Panc1 (cell line): ENCODE measurements at places on chromosomes 2 and 18.

- peaks cover 6% of the 10 kb centered on the region; the same call in 1 of the 2 replicates for H3K36me3 ChIP-seq
- no peaks in the 10 kb centered on the region for H3K27me3 ChIP-seq
- H3K4me1 ChIP-seq: peaks cover 20% of the 10 kb centered on the region
- DNase-seq: peak; percentile 100
Measured at GRCh38 chr2:74458132-74458937, at the start of gene WBP1. TSS of gene WBP1 (plus strand) at chr2:74458438. CDS start at chr2:74458603, 165 bp downstream.

DNA sequence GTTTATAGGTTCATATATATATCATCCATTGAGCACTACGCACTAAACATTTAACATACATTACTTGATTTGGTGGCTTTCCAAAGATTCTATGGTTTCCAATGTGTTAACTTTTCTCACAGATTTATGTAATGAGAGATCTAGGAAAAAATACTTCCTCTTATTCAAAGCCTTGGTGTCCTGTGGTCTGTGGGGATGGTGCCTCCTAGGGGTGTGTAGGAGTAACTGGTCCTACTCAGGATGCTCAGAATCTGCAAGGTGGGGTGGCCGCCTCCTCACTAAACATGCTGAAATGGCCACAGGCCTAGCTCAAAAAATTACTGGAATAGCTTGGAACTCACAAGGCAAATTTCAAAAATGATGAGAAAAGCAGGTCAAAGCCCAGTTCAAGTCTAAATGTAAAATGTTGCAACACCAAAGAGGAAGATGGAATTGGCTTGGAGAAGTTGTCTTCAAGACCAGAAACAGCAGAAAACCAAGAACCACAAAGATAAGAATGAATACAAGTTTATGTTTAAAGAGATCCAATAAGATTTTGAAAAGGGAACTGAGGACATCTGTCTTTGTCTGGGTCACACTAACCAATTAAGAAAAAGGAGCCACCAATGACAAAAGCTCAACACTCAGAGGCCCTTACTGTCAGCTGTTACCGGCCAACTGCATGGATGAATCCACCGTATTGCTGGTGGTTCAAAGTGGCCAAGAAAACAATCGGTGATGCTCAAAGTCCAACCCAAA, 11.5 kb downstream of the GPR55 start:
- no peaks in the 10 kb centered on the region for H3K4me1 ChIP-seq
- H3K36me3 ChIP-seq: no peaks in the 10 kb centered on the region
- H3K27ac ChIP-seq: no peak overlapping the region
- no peak for DNase-seq

DNA sequence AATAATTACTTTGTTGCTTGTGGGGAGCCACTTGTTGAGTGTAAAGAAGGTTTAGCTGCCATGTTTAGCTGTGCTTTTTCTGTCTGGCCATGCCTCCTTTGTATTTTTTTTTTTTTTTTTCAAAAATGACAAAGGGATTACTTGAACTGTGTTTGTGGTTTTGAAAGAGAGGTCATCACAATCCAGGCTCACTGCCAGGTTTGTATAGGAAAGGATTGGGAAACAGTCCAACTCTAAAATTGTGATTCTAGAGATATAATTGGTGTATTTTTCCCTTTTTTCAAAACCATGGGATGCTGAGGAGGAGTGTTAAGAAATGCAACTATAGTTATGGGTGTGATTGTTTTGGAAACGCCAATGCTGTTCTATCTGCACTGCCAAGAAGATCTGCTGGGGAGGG, 4.3 kb downstream of the ITPRIPL1 start:
- no peaks in the 10 kb centered on the region for H3K27me3 ChIP-seq
- no peaks in the 10 kb centered on the region; the same call in 1 of the 2 replicates for H3K36me3 ChIP-seq
- DNase-seq: no peak
- no peak overlapping the region for H3K27ac ChIP-seq
- H3K4me1 ChIP-seq: peaks cover 4% of the 10 kb centered on the region
- H3K4me3 ChIP-seq: no peak overlapping the region

DNA sequence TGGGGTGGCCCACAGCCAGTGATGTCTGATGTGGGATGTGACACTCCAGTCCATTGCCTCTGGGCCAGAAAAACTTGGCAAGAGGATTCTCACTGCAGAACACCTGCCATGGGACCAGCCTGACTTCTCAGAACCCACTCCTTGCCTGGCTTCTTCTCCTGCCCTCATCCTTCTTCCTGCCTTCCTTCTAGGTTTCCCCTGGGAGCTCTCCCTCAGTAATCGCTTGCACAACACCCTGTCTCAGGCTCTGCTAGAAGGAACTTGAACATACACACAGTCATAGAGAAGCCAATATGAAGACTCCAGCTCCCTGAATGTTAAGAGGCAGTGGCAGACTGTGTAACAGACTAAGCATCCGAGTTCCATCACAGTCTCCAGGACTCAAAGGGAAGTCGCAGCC, 4.3 kb upstream of the COL6A3 start:
- no peak for DNase-seq
- no peaks in the 10 kb centered on the region for H3K4me1 ChIP-seq
- H3K27me3 ChIP-seq: no peaks in the 10 kb centered on the region
- no peak overlapping the region for H3K4me3 ChIP-seq
- no peak overlapping the region for H3K27ac ChIP-seq

GRCh38 chr2:161036926-161037325, 123.3 kb upstream of the TANK start:
- no peak overlapping the region for H3K27ac ChIP-seq
- H3K36me3 ChIP-seq: no peaks in the 10 kb centered on the region
- no peaks in the 10 kb centered on the region for H3K4me1 ChIP-seq
- no peak overlapping the region for H3K4me3 ChIP-seq

DNA sequence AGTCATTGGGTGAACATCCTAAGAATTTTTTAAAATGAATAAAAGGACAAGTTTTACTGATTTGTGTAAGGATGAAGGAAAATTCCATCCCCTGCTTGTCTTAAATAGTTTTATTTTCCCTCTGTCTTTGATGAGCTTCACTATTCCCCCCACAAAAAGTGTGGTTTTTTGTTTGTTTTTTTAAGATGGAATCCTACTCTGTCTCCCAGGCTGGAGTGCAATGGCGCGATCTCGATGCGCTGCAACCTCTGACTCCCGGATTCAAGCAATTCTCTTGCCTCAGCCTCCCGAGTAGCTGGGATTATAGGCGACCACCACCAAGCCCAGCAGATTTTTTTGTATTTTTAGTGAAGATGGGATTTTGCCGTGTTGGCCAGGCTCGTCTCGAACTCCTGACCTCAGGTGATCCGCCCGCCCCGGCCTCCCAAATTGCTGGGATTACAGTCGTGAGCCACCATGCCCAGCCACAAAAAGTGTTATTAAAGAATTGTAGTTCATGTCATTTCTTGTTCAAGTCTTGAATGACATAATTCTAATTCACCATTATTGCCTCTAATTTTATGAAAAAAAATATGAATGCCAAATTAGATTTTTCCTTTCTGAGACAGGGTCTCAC, 91.7 kb downstream of the AGPS start:
- no peak overlapping the region for H3K4me3 ChIP-seq
- no peaks in the 10 kb centered on the region for H3K4me1 ChIP-seq
- H3K27ac ChIP-seq: no peak overlapping the region
- peaks cover 5% of the 10 kb centered on the region; the same call in 1 of the 2 replicates for H3K36me3 ChIP-seq

DNA sequence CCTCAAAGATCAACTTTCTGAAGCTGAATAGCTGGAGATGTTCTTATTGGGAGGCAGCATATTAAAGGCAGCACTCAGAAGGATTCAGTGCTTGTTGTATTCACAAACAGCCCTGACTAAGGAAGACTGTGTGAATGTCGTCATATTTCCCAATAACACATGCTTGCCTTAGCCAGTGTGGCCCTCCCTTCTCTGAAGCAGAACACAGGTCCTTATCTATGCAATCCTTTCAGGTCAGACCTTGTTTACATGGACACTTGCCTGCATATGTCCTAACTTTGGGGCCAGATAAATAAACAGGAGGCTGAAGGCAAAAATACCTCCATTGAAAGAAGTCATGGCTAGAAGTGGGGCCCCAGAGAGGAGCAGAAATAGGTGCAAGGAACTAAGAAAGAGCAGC, 97.2 kb downstream of the SLC4A3 start:
- H3K36me3 ChIP-seq: no peaks in the 10 kb centered on the region
- H3K27me3 ChIP-seq: no peaks in the 10 kb centered on the region
- H3K4me1 ChIP-seq: no peaks in the 10 kb centered on the region
- no peak overlapping the region for H3K27ac ChIP-seq
- H3K4me3 ChIP-seq: no peak overlapping the region

DNA sequence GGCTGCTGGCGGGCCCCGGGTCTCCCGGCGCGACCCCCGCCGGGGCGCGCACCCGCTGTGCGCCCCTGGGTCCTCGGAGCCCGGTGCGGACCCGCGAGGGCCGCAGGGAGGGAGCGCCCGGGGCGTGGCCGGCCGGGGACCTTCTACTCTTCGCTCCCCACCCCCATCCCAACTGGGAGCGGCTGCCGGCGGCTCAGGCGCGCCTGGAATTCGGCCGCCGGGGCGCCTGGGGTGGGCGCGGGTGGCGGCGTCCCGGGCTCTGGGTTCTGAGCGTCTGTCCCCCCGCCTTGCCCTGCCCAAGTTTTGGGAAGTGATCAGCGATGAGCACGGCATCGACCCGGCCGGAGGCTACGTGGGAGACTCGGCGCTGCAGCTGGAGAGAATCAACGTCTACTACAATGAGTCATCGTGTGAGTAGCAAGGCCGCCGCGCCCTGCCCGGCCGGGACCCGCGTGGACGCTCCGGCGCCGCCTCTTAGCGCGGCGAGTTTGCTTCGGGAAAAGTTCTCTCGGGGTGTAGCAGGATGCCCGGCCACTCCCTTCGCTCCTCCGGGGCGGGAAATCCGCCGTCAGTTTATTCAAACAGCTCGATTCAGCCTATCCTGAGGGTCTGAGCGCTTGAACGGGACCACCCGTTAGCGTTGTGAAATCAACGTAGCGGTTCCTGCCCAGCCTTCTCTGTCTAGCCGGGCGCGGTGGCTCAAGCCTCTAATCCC, 502 bp downstream of the TUBB6 start:
- H3K4me1 ChIP-seq: peaks cover 22% of the 10 kb centered on the region
- no peak for DNase-seq
- H3K4me3 ChIP-seq: peak overlapping the region; percentile 82
- H3K27me3 ChIP-seq: no peaks in the 10 kb centered on the region
- H3K36me3 ChIP-seq: peaks cover 18% of the 10 kb centered on the region

DNA sequence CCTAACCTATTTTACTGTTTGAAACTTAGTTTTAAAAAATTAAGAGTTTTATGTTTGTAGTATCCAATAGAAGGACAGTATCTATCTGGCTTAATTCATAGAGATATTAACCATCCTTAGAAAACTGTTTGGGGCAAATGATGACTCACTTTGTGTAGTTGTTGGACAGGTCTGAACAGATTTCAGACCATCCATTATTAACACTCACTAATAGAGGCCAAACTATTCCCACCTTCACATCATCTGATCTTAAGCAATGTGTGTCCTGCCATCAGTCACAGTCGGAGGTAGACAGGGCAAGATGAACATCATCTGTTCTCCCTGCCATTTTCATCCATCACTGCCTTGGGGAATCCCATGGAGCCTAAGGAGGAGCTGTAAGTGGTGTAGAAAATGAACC, 164.6 kb upstream of the DCC start:
- no peaks in the 10 kb centered on the region for H3K4me1 ChIP-seq
- DNase-seq: no peak
- H3K27me3 ChIP-seq: no peaks in the 10 kb centered on the region
- no peak overlapping the region for H3K4me3 ChIP-seq
- H3K27ac ChIP-seq: no peak overlapping the region

GRCh38 chr2:8661736-8662135, 20.1 kb upstream of the ID2 start:
- H3K4me3 ChIP-seq: no peak overlapping the region
- DNase-seq: no peak
- H3K27me3 ChIP-seq: no peaks in the 10 kb centered on the region
- H3K36me3 ChIP-seq: no peaks in the 10 kb centered on the region
- 0 out of 2 replicates have a peak, but pooled peaks cover 3% of the 10 kb centered on the region for H3K4me1 ChIP-seq

DNA sequence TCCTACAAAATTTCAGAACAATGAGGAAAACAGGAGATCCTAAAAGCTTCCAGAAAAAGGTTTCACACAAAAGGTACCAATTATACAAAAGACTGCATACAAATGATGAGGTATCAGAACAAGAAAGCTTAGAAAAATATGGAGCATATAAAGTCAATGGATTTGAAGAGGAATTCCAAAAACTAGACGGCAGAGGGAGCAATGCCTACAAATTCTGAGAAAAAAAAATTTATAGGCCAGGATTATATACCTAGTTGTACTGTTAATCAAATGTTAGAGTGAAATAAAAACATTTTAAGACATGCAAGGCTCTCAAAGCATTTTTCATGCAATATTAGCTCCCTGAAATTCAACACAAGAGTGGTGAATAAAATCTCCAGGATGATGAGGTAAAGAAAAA, 106.2 kb downstream of the ZRANB3 start:
- H3K27ac ChIP-seq: no peak overlapping the region
- no peaks in the 10 kb centered on the region for H3K27me3 ChIP-seq
- H3K4me1 ChIP-seq: no peaks in the 10 kb centered on the region
- no peaks in the 10 kb centered on the region for H3K36me3 ChIP-seq

DNA sequence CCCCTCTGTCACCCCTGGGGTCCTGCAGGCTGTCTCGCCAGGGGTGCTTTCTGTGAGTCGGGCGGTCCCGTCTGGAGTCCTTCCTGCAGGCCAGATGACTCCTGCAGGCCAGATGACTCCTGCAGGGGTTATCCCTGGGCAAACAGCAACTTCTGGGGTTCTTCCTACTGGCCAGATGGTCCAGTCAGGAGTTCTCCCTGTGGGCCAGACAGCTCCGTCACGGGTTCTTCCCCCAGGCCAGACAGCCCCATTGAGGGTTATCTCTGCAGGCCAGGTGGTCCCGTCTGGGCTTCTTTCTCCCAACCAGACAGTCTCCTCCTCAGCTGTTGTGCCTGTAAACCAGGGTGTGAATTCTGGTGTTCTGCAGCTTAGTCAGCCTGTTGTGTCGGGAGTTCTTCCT, 27.6 kb downstream of the ADNP2 start:
- H3K27ac ChIP-seq: no peak overlapping the region
- no peak for DNase-seq
- no peak overlapping the region for H3K4me3 ChIP-seq
- H3K4me1 ChIP-seq: no peaks in the 10 kb centered on the region
- H3K27me3 ChIP-seq: no peaks in the 10 kb centered on the region

DNA sequence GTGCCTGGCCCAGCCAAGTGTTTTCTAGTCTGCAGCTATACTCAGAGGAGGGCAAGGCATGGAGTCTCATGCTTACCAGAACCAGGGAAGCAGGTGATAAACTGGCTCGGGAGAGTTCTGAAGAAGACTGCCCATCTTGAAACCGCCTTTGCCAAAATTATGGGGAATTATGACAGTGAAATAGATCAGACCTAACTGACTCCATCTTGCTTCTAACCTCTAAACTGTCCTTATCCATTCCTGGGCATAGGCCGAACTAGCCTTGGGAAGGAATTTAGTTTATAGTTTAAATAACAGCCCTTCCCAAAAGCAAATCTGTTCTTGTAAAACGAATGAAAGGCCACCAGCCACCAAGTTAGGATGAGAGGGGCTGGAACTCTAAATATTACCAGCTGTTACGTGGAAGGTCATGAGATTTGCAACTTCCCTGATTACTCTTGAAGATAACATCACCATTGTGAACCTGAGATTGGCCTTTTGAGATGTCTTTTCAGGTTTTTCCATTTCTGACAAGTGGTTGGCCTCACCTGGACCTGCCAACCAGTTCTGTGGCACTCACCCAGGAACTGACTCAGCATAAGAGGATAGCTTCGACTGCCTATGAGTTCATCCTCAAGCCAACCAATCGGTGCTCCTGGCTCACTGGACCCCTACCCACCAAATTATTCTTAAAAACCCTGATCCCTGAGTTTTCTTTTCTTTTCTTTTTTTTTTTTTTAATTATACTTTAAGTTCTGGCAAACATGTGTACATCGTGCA, 23.4 kb downstream of the CHCHD5 start:
- H3K27ac ChIP-seq: no peak overlapping the region
- DNase-seq: no peak
- H3K4me1 ChIP-seq: no peaks in the 10 kb centered on the region
- no peaks in the 10 kb centered on the region for H3K27me3 ChIP-seq
- no peak overlapping the region for H3K4me3 ChIP-seq
- no peaks in the 10 kb centered on the region for H3K36me3 ChIP-seq
